ENCODE measurements at places on chromosomes 1 and 21. TPM values are rescaled to one million over a fixed set of nuclear protein-coding genes. Genes with fewer than 3 reads are reported as not detected.

Gene PALMD
- 0.63 TPM for total RNA-seq

DNA sequence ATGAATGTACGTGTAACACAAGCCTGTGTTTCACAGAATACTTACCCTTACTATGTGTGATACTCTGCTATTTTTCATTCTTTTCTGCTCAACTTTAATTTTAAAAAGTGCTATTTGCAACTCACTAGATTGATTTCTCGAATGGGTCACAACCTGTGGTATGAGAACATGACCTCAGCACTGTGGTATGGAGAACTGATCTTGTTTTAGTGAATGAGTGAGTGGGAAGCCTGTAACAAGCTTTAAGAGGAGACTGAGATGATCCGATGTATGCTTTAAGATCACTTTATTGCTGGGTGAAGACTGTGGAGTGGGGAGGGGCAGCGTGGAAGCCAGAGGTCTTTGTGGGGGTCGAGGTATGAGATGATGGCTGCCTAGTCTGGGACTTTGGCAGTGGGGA, 21.6 kb downstream of the MECR start:
- no peak for DNase-seq

Gene HAO2
- total RNA-seq: not detected

Gene GIPC2
- 0.28 TPM for total RNA-seq

Gene AVPR1B
- total RNA-seq: 2.3 TPM

DNA sequence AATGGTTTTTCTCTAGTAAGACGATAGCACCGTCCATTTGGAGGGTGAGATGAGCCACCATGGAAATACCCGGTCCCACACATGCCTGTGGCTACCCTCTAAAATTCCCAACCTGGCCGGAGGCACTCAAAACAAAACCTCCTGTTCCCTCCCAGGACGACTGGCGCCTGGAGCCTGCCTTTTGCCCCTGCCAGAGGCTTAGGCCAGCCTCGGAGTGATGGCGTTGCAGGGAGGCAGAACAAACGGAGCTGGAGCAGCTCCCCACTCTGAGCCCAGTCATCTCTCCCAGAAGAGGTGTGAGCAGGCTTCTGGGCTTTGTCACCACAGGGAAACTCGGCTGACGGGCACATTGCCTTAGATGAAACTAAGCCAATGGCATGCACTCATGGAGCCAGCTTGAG, 213.7 kb upstream of the HOOK1 start:
- peak; percentile 15 for DNase-seq

- DNase-seq: no peak
Observed at GRCh38 chr1:182877331-182877730, 38.2 kb downstream of the DHX9 start.

- DNase-seq: no peak
Observed at GRCh38 chr1:174794861-174795260, 204.9 kb upstream of the CACYBP start.

Gene RGS7
- not detected for total RNA-seq

DNA sequence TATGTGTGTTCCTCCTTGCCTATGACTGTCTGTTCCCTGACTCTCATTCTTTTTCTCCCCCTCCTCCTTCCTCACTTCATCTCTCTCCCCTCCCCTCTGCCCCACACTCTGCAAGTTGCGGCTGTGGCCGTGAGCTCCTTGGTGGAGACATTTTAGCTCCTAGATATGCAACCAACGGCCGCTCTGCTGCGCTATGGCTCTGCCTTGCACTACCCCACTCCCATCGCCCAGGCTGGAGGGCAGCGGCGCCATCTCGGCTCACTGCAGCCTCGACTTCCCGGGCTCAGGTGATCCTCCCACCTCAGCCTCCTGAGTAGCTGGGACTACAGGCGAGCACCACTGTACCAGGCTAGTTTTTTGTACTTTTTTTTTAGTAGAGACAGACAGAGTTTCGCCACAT, 5.5 kb downstream of the REG4 start:
- no peak for DNase-seq

- no peak for DNase-seq
Observed at GRCh38 chr1:11056504-11056903, 3.3 kb downstream of the SRM start.

- peak; percentile 30 for DNase-seq
Observed at GRCh38 chr1:15916916-15917315, 59.0 kb downstream of the ZBTB17 start.

- DNase-seq: no peak
Observed at GRCh38 chr21:42151948-42152220, 67.1 kb upstream of the ABCG1 start.

Gene AKR7A3
- 2.2 TPM for total RNA-seq

Gene GFI1
- total RNA-seq: 0.12 TPM

Gene KCNE2
- 1.7 TPM for total RNA-seq

GRCh38 chr1:184945029-184945428, 29.3 kb downstream of the NIBAN1 start:
- DNase-seq: no peak

- DNase-seq: no peak
Observed at GRCh38 chr1:91714867-91715381, 171.0 kb downstream of the TGFBR3 start.

DNA sequence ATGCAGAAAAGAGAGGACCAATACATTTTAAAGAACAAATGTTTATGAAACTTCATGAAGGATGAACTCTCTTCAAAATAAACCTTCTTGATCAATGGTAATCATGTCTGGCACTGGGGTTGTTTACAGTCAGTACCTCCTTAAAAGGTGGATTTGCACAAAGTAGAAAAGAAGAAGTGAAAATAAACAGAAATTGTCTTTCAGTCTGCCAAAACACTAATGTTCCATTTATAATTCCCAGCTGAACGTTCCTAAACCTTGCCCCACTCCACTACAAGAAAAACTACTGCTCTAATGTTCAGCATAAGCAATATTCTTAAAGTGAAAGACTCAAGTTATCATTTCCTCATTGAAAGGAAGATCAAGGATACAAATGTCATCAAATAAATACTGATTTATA, 86.2 kb downstream of the EIF4G3 start:
- DNase-seq: no peak

Gene ILDR2
- 12.3 TPM for total RNA-seq

DNA sequence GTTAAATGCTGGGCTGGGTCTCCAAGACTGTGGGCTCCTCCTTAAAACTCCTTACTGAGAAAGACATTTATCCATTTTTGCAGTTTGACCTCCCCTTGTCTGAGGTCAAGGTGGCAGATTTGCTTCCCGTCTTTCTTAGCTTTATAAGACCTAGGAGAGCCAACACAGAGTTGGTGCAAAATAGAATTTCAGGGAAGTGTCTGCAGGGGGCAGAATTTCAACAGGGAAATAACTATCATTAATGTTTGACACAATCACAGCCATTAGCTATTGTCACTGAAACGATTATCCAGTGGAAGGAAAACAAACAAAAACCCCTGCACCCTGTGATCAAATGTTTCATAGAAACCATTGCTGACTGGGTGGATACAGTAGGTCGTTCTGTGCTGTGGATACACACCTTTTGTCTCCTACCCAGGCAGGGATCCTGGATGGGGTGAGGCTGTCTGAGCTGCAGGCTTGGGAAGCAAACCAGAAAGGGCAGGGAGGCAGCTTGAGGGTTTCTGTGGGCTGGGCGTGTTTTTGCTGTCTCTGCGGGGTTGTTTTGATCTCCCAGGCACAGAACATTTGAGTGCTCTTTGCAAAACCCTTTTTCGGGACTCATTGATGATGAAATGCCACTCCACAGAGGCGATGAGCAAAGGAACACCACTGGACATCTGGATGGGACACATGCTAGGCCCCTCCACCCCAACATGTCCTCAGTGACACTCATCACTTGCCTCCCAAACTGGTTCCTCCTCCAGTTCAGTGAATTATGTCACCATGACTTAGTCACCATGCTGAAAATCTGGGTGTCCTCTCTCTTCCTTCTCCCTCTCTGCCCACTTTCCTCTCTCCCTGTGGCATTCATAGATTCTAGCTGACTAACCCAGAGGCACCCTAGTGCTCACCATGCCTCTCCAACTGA, 94.2 kb upstream of the SERBP1 start:
- no peak for DNase-seq

DNA sequence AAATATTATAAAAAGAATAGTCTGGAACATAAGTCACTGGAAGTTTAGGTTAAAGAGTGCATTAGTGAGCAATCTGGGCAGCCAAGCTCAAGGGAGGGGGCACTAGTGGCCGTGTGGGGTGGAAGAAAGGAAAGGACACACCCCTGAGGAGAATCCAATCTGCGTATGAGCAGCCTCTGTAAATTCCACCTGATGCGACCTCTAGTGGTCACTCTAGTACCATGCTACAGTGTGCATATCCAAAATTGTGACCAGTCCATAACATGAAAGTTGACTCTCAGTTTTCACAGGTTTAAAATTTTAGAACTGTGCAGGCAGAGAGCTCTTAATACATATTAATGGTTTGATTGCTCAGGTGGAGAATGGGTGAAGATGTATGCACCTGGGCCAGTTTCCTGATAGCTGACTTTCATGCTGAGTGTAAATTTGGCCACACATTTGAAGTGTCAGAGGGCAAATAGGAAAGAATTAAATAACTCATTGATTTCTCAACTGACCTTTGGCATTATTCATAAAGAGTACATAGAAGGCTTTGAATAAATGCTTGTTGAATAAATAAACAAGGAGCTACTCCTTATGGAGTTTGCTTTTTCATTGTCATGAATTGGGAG, 105.9 kb upstream of the C21orf91 start:
- peak; percentile 84 for DNase-seq

GRCh38 chr1:151197863-151198253, 494 bp upstream of the PIP5K1A start:
- DNase-seq: no peak

GRCh38 chr1:89870998-89871397, 50.2 kb downstream of the LRRC8D start:
- DNase-seq: no peak

Gene UTS2
- total RNA-seq: not detected

- peak; percentile 78 for DNase-seq
Observed at GRCh38 chr1:53590531-53591515, 131.6 kb downstream of the DMRTB1 start.

- no peak for DNase-seq
Observed at GRCh38 chr1:200900877-200901276, 6.2 kb downstream of the INAVA start.

GRCh38 chr1:16212251-16212961, at the start of gene ARHGEF19:
ARHGEF19 (minus strand) TSS chr1:16212652; CDS start chr1:16209054, 3,598 bp downstream.
- DNase-seq: no peak

Gene DDR2
- total RNA-seq: 1.4 TPM

GRCh38 chr1:156477526-156478249, 22.9 kb downstream of the MEF2D start:
- no peak for DNase-seq

DNA sequence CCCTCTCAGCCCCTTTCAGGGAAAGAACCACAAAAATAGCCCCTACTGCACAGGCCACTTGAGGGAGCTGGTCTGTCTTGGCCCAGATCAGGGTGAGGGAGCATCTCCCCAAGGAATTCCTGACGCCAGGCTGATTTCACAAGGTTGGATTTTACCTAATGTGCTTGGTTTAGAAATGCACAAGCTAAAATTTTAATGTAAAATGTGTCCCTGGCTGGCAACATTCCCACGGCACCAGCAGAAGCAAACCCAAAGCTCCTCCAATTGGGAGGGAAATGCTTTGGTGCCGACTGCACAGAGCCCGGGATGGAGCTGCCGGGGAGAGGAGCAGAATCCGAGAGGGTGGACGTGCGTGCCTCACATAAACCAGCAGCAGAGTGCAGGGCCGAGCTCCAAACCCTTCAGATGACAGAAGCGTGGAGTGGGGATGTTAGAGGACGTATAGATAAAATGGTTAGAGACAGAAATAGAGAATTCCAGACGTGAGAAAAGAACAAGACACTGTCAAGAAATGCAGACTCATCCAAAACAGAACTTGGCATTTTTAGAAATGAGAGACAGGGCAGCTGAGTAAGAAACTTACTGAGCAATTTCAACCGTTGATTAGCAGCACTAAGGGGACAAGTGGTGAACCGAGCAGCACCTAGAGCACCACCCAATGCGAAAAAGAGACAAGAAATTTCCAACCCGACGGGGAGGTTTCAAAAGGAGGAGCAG, 41.6 kb upstream of the TMEM52 start:
- peak; percentile 64 for DNase-seq
